ENCODE measurements at places on chromosomes 1 and 21.

DNA sequence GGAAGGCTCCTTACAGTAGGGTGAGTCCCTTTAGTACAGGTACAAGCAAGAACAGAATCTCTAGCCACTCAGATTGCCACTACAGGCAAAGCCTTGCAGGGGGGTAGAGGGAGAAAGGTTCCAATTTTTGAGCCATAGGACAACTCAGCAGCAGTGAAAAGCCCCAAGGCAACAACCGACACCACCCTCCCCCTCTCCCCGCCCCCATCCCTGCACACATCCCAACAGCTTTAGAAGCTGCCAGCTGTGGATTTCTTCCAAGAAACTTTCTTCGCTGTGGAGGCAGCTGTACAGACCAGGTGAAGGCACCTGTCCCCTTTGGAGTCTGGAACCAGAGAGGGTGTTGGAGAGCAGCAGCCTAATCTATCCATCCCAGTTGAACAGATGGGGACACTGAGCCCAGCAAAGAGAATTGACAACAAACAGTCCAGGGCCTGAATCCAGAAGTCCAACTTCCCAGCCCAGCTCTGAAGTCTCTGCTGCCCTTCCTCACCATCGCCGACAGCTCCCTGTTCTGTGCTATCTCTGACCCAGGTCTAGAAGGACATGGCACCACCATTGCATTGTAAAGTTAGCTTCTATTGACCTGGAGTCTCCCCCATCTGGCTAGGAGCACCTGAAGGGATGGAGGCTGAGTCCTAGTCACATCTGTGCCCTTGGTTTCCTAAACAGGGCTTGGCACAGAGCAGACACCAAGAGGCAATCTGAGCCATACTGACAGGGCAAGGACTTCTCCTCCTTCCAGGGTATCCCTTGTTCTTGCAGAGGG, 2.2 kb downstream of the TENT5B start:
- DNase-seq, result no peak

- no peak for DNase-seq
Measured at GRCh38 chr1:10555635-10556429, 81.1 kb downstream of the PEX14 start.

- no peak for DNase-seq
Measured at GRCh38 chr1:111672331-111672730, 52.7 kb downstream of the RAP1A start.

DNA sequence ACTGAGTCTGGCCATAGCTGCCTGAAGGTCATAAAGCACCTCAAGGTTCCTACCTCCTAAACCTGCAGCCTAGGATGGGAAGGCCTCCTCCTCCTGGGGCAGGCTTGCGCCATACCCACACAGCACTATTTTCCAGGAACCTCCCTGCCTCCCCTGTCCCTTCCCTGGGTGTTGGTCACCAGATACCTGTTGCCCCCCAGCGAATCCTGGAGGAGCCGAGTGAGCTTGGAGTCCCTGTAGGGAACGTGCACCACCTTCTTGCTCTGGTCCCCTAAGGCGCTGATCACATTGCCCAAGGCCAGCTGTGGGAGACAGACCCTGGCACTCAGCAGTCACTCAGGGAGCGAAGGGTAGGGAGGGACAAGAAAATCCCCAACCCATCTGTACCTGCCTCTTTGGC, 19.4 kb downstream of the KIF21B start:
- no peak for DNase-seq

GRCh38 chr1:101377084-101377835, 140.4 kb downstream of the S1PR1 start:
- DNase-seq, result no peak

- DNase-seq, result peak; percentile 57
Measured at GRCh38 chr1:110780600-110781484, 92.1 kb upstream of the CD53 start.

GRCh38 chr1:164716992-164717703, 158.2 kb downstream of the PBX1 start:
- no peak for DNase-seq

DNA sequence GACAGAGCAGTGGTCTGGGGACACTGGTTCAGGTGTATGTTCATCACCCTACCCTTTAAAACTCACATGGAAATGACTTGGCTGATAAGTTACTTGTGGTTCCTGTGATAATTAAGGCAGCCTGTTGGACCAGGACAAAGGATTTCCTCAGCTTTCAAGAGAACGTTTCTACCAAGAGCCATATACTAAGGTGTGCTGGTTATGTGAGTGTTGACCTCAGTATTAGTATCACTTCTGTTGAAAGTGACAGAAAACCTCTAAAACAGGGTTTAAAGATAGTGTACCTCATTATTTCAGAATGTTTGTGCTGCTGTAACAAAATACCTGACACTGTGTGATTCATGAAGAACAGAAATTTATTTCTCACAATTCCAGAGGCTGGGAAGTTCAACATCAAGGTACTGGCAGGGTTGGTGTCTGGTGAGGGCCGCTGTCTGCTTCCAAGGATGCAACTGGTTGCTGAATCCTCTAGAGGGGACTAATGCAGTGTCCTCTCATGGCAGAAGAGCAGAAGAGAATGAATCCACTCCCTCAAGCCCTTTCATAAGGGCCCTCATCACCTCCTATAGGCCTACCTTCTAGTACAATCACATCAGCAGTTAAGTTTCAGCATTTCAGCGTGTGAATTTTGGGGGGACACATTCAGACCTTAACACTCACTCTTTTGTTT, 54.9 kb downstream of the UCK2 start:
- no peak for DNase-seq

GRCh38 chr1:220124542-220124941, 30.6 kb downstream of the IARS2 start:
- DNase-seq, result no peak

DNA sequence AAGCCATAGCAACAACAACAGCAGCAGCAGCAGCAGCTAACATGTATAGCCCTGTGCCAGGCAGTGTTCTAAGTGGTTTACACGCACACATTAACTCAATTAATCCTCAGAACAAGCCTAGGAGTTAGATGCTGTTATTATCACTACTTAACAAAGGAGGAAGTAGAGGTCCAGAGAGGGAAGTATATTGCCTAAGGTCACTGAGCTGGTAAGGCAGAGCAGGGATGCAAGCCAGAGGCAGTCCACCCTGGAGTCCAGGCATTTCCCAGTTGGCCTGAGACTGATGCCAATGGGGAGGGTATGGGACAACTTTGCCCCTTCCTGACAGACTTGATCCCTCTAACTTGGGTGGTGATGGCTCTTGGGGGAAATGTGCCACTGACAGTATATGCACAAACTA, 6.8 kb downstream of the CDC14A start:
- DNase-seq, result no peak

GRCh38 chr1:239803781-239804180, 287.9 kb upstream of the FMN2 start:
- no peak for DNase-seq

GRCh38 chr1:53182111-53182593, 14.5 kb upstream of the CPT2 start:
- DNase-seq, result peak; percentile 50

DNA sequence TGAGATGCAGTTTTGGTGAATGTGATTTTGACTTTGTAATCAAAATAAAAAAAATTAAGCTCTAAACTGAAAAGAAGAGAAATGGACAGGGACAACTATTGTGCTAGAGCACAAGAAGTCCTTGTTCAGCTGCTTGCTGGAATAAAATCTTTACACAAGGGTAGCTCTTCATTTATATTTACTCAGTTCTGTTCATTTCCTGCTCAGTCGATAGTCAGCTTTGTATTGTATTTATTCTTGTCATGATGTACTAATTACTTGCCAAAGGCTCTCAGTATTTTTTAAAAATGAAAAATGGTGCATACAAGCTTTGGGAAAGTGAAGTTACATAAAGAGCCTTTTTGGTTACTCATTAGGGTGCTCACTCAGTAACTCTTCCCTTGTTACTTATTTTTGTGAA, 17.8 kb downstream of the F5 start:
- no peak for DNase-seq

DNA sequence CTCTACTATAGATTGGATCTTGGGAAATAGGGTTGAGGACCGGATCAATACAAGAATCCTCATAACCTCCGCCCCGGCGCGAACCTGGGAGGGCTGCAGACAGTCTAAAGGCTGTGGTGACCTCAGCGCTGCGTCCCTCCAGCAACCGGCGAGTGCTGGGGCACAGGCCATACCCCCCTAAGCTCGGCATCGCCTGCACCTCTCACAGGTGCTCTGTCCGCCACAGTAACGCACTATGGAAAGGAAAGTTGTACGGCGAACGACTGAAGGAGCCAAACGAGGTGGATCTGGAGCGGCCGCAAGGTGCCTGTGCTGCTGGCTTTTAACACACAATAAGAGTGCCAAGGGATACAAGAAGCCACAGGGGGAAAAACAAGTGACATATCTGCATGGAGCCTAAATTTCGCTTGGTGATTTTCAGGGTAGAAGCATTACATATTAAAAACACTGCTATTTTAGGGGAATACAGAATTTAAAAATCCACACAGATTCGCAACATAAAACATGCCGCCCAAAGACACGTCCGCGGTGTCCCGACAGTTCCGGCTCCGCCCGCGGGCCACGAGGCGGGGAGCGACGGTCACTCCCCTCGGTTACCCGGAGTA, 1.4 kb upstream of the RBM15 start:
- peak; percentile 9 for DNase-seq

- DNase-seq, result no peak
Measured at GRCh38 chr1:41661428-41662060, 177.1 kb upstream of the EDN2 start.

GRCh38 chr1:226706684-226707083, 32.4 kb downstream of the ITPKB start:
- no peak for DNase-seq

- DNase-seq, result no peak
Measured at GRCh38 chr1:151284013-151284577, 2.0 kb downstream of the ZNF687 start.

DNA sequence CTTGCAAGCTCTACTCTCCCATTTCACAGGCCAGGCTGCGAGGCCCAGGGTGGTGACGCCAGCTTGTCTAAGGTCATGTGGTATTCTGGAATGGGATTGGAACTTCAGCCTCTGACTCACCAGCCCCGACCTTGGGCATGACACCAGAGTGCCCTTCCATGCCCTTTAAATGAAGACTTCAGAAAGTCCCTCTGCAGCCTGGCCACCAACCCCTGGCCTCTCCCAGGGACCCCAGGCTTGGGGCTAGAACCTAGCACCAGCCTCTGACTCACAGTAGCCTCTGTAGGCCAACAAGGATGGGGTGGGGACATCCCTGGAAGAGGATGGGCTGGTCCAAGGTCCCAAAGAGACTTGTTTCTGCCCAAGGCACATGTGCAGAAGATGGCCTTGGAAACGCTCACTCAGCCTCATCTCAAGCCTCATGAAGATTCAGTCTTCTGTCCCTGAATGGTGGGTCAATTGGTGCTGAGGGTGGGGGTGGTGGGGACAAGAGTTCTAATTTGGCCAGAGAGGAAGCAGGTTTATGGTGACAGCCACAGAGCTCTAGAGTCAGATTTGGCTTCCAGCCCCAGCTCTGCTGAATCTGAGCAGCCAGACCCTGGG, 36.1 kb upstream of the RUNX3 start:
- no peak for DNase-seq

GRCh38 chr1:25810341-25811299, 9.1 kb upstream of the MTFR1L start:
- DNase-seq, result peak; percentile 75

DNA sequence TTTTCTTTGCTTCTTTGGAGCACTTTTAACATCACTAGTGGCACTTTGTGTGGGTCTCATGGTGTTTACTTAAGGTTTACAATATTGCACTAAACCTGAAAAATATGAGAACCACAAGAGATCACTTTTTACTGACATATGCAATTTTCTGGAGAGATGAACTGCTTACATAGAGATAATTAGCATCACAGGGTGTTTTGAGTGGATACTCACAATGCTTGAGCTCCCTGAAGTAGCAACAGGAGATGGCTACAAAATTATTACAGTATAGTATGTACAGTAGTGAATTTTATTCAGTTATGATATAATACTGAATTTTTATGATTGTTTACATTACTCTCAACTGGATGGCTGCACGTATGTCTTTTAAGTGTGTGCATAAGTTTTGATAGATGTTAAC, 22.6 kb downstream of the RPRD2 start:
- DNase-seq, result no peak
